RKO (cell line): ENCODE measurements at places on chromosomes 5 and 9.

- DNase-seq: no peak
Observed at GRCh38 chr5:132228241-132229035, 785 bp upstream of the P4HA2 start.

GRCh38 chr9:1052365-1053281, 2.5 kb downstream of the DMRT2 start:
- no peak for DNase-seq

DNA sequence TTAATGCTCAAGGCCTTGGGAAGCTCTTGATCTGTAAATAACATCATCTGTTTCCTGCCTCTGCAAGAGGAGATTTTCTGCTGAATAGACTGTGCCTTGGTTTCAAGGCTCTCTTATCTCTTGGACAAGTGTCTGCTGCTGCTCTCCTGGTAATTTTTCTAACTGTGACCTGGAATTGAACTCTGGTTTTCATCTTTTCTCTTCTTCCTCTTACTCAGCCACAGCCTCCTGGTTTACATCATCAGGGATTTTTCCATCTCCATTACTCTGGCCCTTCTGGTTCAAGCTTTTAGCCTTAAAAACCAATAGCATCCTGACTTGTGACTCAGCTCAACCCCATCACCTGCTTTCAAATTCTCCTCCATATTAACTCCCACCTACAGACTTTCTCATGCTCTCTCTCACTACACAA, 49.6 kb upstream of the ITGA1 start:
- DNase-seq: no peak

DNA sequence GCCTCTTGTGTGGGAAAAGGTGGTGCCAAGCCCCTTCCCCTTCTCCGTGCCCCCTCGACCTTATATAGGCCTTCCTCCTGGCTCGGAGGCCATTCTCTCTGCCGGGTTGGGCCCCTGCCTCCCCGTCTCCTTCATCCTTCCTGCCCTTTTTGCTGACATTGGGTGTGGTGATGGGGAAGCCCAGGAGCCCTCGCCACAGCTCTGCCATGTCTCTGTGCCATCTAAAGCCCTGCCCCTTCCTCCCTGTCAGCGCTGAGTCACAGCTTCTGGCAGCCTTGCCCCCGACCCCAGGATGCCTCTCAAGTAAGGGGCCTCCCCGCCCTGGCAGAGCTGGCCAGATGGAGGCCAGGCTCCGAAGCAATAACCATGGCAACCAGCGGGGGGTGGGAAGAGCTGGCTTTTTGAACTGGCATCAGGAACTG, 30.4 kb downstream of the JADE2 start:
- peak; percentile 32 for DNase-seq
